T-helper 2 cell treated with Interferon-gamma antibody and Interleukin-4, amounts not matched to agents 100 ng/mL and 5 ng/mL, for 36 hours (primary cell): ENCODE measurements at places on chromosomes 3 and 15. TPM values are rescaled to one million over a fixed set of nuclear protein-coding genes. Genes with fewer than 3 reads are reported as not detected.

The SNTN gene
- total RNA-seq: not detected in 2 replicates

The SMCO1 gene
- total RNA-seq: not detected in 2 replicates

The COMMD2 gene
- 29.0 and 31.7 TPM in 2 replicates for total RNA-seq

The NEO1 gene
- total RNA-seq: 4.5 and 6.1 TPM in 2 replicates

The GATA2 gene
- not detected in 2 replicates for total RNA-seq

The TMCO5A gene
- total RNA-seq: not detected in 2 replicates

The CPLX3 gene
- 0.25 TPM in 2 replicates for total RNA-seq

The HTR3C gene
- not detected in 2 replicates for total RNA-seq
